ENCODE measurements at places on chromosomes 6 and 20.
A peak's percentile ranks its signal among the peaks of the same experiment; 100 is the strongest.

- DNase-seq: no peak
These were observed 5.2 kb downstream of the TOX2 start for GRCh38 chr20:43919686-43920403.

DNA sequence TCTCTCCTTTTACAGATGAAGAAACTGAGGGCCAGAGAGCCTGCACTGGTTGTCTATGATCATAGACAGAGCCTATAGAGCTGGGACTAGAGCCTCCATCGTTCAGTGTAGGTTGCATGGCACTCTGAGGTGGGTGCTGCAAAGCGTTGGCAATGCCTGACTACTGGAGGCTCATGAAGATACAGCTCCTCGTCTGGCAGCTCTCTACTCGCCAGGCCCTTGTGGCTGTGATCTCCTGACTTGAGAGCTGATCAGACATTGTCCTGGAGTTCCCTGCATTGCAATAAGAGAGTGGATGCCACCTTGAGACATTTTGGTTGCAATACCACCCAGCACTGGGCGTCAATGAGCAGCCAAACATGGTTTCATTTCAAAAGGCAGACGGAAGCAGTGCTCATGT is 270.1 kb upstream of the ARID1B start:
- DNase-seq: no peak

GRCh38 chr6:116309001-116309400 is 29.3 kb upstream of the TSPYL1 start:
- no peak for DNase-seq

GRCh38 chr6:13908955-13909381 is 15.8 kb upstream of the RNF182 start:
- no peak for DNase-seq

GRCh38 chr6:80321011-80321410 is 214.5 kb downstream of the BCKDHB start:
- DNase-seq: no peak

- no peak for DNase-seq
These were observed 74.8 kb upstream of the KCNQ5 start for GRCh38 chr6:72547020-72547419.

DNA sequence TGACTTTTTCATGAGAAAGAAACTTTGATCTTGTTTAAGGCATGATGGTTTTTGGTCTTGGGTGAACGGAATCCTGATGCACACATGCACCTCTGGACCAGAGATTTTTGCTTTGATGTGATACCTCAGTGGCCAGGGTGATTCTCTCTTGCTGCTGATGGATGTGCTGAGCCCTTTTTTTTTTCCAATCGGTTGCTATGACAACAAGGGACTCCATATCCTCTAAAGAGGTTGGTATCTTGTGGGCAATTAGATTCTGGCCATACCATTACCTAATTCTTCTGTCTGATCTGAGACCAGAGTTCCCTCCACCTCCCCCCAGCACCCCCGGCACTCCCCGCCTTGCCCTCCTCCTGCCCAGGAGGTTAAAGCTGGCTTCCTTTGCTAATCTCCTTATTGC is 24.9 kb downstream of the PDYN start:
- no peak for DNase-seq

GRCh38 chr6:157151029-157151428 is 172.3 kb downstream of the TMEM242 start:
- no peak for DNase-seq

DNA sequence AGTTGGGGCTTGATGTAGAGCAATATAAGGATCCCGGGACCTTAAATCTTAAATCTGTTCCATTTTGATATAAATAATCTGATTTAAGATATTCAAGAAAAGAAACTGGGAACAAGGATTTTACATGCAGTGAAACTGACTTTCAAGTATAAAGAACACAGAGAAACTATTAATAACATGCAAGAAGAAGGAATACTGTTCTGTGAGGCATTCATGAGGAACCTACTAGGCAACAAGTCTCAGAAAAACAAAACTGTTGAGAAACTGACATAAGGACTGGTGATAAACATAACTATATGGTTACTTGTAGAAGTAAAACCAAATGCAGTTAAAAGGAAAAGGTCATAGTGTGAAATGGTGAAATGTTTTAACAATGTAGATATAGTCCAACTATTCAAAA is 15.8 kb downstream of the HDDC2 start:
- DNase-seq: no peak

DNA sequence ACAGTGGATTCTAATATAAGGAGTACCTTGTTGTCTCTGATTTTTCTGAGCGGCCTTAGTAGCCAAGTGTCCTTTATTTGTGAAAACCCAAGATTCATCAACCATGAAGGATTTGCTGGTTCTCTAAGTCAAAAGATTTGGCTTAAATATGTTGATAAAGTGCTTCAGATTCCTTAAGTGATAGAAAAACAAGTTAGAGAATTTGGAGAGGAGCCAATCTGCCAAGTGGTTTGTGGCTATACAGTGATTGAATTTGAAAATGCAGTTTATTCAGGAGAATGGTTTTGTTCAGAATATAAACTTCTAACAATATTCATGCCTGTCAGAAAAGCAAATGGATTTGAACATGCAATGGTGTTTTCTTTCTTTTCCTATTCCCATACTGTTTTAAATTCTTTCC is 54.8 kb downstream of the CAP2 start:
- no peak for DNase-seq

GRCh38 chr20:42309050-42309449 is 690.9 kb upstream of the CHD6 start:
- DNase-seq: no peak

DNA sequence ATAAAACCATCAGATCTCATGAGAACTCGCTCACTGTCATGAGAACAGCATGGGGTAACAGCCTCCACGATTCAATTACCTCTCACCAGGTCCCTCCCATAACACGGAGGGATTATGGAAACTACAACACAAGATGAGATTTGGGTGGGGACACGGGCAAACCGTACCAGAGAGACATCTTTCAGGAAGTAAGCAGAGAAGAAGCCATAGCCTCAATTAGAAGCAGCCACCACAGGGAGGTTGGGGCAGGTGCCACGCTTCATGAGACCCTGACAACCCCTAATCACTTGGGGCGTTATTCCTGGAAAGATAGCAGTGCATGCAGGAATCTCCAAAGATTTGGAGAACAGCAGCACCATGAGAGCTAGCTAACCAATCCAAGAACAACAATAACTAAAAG is 52.9 kb upstream of the SIRPG start:
- no peak for DNase-seq

DNA sequence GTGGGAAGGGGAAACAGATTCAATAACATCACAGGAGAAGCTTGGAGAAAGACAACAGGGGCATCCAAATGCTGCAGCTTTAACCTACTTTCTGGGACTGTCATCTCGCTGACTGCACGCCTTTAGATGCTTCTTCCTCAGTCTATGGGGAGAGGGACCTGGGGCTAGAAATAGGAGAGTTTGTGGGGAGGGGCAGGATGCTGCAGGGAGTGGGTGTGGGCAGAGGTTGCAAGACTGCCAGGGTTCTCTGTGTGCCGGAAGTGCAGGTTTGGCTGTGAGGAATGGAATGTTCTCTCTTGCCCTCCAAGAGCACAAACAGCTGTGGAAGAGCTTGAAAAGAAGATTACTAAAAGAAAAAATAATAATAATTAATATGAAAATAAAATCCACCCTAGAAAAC is 93.2 kb downstream of the FOXO3 start:
- DNase-seq: no peak

DNA sequence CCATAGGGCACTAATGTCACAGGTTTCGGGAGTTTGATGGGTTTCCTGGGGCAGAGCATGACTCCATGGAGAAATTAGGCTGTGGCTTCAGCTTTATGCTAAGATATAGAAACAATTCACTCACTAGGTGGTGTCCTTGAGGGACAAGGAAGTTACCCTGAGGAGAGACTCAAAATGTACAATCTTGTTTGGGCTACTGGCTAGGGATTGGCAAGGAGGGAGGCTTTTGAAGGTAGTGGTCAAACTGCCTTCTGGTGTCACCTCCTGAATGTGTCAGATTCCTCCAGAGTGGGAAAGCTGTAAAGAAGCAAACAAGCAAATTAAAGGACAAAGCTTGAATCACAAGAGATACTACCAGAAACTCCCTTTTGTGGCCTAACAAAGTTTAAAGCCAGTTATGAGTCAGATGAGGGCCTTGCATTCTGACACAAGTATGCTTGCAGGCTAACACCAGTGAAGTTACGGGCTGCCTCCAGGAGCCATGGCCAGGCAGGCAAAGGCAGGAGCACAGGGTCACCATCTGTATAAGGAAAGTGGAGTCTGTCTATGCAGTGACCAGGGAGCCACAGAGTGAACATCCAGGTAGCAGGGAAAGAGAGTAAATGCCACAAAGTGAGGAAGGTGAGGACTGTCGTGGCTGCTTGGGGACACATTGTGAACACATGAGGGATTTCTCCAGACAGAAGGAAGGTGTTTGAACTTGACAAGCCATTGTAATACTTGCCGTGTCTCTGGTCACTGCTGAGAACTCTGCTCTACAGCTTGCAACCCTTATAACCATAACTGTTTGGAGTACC is 107.7 kb upstream of the DTNBP1 start:
- no peak for DNase-seq

DNA sequence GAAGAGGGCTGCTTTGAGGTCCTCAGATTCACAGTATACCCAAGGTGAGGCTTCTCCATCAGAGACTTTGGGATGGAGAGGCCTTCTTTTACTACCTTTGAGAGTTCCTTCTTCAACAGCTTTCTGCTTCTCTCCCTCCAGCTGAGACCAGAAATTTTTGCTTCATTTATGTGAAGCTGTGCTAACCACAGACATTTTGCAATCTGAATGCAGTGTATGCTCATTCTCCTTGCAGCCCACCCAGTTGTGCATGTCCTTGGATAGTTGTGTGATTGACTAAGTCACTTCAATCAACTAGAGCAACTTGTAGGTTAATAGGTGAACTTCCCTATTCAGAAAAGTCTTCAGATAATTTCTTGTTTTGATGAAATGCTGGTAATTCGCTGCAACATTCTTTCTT is 20.1 kb downstream of the DCBLD1 start:
- DNase-seq: no peak

DNA sequence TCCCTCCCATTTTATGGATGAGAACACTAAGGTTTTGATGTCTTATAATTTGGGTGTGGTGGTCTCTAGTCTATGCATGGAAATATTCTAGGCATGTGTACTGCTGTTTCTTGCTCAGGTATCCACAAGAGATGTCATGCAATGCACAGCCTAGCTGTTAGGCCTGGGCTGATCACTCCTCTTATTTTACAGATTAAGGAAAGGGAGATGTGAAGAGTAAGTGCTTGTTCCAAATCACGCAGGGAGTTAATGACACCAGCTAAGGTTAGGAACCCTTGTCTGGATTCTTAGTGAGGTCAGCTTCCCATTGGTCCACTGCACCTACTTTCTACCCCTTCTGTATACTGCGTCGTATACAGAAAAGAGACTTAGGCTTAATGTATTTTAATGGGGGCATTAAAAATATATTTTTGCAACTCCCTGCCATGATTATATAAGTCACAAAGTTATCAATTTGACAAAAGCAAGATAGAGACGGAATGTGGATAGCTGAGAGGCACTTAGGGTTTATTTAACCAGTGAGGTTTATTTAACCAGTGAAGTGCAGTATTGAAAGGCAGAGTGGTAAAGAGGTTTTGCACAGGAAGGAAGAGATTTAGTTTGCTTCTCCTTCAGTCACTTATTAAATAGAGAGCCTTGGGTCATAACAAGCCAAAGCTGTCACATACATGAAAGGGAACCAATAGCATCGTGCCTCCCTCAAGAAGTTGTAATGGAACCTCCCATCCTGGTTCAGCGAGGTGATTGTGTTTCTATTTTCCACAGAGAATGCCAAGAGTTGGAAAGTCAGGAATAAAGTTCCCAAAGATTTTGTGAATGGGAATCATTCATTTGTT is 95.0 kb upstream of the FAM184A start:
- no peak for DNase-seq

- DNase-seq: no peak
These were observed 586.1 kb downstream of the RNF144B start for GRCh38 chr6:18973251-18973650.

- DNase-seq: peak; percentile 15
These were observed 15.1 kb upstream of the CCDC167 start for GRCh38 chr6:37514837-37515236.

DNA sequence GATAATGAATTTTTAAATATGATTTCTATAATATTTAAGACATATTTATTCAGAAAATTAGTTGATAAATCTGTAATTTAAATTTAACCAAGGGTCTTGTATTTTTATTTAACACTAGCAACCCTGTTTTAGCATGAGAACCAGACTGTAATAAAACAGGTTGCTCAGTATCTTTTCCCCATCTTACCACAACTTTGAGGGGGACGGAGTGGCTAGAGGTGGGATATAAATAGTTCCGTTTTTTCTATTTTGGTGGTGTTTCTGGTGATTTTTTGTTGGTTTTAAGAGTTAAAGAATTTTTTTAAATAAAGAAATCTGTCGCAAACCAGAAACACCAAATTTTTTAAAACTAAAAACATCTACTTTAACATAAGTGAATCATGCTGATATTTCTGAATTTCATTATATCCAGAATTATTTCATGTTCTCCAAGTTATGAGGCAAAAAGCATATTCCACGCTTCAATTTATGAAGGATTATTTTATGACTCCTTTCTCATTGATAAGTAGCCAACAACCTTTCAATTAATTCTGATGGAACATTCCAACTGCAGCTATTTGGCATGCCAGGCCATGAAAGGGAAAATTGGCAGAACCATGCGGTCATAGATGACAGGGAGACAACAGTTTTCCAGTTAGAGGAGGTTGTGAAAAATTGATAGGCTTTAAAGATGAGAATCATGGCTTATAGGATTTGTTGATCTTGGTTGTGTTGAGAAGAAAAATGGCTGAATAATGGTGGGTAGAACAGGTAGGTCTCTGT is 151.9 kb upstream of the CARMIL1 start:
- DNase-seq: no peak

- DNase-seq: no peak
These were observed 127.8 kb upstream of the FOXA2 start for GRCh38 chr20:22711971-22712755.

DNA sequence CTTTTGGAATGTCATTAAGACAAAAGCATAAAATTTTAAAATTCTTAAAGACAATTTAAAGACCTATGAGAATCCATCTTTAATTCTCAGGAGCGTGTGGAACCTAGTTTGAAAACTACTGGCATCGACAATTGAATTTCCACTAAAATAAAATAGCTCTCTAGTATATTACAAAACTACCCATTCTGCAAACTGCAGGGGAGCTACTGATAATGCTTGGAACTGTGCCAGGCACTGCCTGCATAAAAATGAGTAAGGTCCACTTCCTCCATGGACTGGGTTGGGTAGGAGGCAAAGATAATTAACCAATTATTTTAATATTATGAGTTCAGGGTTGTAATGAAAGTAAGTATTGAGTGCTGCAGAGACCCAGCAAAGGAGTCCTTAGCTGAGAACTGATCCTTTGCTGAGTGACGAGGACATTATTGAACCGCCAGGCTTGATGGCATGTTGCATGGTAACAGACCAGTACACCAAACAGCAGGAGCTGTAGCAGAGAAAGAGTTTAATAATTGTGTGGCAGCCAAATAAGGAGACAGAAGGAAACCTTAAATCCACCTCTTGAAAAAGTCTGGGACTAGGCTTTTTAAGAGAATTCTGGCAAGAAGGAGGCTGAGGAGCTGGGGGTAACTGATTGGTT is 261.3 kb downstream of the ESR1 start:
- no peak for DNase-seq

GRCh38 chr20:11976966-11977365 is 59.3 kb downstream of the BTBD3 start:
- no peak for DNase-seq

Measured in nucleus accumbens (tissue), 56 donors.